ENCODE measurements at places on chromosomes 1 and 21.

GRCh38 chr1:33337441-33337840 is 16.5 kb upstream of the A3GALT2 start:
- DNase-seq = no peak

GRCh38 chr1:46369542-46370213 is 24.4 kb upstream of the FAAH start:
- DNase-seq = no peak

DNA sequence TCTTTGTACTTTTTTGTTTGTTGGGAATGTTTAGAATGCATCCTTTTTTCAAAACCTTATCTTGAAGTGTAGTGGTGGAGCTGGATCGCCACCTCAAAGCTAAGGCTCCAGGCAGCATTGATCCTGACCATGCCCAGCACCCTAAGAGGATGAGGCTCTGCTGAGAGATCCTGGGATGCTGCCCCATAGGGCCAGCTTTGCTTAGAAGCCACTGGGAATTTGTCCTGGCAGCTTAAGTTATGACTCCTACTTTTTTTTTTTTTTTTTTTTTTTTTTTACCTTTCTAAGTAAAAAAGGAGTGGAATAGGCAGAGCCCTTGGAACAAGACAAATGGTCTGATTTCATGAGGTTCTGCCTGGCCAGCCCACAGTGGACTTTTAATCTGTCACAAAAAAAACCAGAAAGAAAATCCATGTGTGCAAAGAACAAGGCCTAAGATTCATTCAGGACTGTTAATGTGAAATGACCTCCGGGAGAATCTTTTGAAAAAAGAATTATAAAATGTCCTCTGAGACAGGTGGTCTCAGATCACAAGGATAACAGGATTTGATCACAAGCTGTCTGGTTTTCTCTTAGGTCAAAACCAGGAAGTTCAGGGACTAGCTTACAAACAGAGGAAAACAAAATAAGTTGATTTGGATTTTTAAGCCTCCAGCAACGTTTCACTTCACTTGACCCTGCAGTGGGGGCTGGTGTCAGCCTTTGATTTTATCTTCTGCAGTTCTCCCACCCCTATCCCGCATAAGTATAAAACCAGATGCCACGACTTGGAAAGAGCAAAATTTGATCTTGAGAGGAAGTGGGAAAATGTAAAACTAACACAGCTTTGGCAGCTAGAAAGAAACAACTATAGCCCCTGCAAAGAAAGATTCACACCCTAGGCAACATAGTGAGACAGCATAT is 25.9 kb upstream of the RAP1A start:
- DNase-seq = no peak

DNA sequence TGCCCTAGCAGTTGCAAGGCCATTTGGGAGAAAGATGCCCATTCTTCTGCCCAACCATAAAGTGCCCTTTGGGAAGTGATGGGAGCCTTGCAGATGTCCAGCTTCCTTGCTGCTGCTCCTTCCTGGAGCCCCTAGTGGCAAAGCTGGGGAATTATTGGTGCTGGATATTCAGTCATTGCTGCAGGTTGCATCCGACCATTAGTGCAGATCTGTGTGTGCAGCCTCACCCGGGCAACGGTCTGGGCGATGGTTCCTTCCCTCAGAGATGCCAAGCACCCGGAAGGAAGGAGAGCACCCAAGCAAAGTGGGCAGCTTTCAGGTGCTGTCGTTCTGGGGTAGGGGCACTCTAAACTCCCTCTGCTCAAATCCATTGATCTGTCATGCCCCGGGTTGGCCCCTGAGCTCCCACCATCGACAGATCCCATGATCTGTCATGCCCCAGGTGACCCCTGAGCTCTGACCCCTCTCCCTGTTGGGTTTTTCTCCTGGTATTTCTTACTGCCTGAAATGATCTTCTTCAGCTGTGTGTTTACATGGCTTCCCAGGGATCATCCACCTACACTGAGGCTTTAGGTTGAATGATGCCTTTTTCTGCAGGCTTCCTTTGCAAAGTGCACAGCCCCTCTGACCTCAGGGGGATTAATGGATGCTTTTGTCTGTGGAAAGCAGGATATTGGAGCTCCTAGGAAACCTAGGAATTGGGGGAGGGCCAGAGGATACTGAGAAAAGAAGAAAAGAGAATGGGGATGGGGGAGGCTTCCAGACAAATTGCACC is 467.5 kb downstream of the PTPRU start:
- peak; percentile 38 for DNase-seq

GRCh38 chr1:28240024-28240423 is 4.1 kb downstream of the ATP5IF1 start:
- no peak for DNase-seq

- DNase-seq = no peak
These were observed 38.8 kb downstream of the CASQ2 start for GRCh38 chr1:115729756-115730155.

GRCh38 chr1:26782521-26783212 is 5.1 kb upstream of the PIGV start:
- DNase-seq = no peak

GRCh38 chr1:210683403-210684047 is 354.8 kb downstream of the HHAT start:
- no peak for DNase-seq

GRCh38 chr1:101081496-101082488 is 56.2 kb upstream of the DPH5 start:
- no peak for DNase-seq

DNA sequence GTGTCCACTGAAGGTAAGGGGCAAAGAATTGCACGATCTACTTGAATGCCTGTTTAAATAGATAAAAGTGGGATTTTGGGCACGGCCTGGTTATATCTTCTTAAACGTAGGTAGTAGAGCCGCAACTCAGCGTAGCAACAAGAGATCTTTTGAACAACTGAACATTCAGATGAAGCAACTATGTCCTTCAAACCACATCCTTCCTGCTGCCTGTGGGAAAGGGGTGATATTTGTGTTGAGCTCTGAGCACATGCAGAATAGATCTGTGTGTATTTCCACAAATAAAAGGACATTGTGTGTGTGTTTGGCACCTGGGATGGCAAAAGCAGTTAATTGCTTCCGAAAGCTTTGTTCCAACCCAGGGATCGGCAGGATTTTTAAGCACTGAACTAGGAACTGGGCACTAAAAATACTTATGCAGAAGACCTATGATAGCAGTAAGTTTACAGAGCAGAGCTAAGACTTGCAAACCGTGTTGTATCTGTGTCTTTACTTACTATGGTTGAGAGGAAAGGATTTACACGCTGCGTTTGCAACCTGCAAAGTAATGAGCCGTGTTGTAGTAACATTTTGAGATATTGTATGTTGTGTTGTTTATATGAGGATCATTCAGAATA is 333.4 kb downstream of the CHRM3 start:
- no peak for DNase-seq

GRCh38 chr1:3099861-3100260 is 30.9 kb downstream of the PRDM16 start:
- DNase-seq = no peak

GRCh38 chr1:172935062-172935592 is 115.6 kb downstream of the TNFSF18 start:
- DNase-seq = peak; percentile 34

DNA sequence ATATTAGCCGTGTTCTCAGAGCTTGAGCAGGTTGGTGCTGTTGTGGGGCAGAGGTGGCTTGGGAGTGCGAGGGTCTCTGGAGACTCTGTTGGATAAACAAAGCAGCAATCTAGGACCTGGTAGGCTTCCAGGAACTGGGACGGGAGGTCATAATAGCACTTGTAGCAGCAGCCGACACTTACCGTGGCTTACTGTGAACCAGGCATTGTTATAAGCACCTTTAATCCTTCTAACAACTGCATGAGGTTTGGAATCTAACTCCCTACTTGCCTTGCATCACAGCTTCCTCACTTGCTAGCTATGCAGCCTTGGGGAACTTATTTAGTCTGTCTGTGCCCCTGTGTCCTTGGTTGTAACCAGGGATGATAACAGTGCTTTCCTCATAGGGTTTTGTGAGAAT is 94.9 kb downstream of the NAV1 start:
- no peak for DNase-seq

DNA sequence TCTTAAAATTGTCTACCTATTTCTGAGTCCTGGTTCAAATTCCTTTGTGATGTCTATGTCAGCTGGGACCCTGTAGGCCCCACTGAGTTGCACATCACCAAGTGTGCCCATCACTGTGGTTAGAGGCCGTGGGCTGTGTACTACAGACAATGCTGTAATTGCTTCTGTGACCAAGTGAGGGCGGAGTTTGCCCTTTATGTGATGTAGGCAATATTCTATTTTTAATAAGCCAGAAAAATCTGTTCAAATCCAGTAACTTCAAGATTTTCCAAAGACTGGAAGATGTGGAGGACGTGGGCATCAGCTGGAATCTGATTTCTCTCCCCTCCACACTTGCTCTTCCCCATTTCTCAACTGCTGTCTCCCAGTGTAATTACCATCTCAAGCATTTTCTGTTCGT is 215.4 kb downstream of the PBX1 start:
- no peak for DNase-seq

GRCh38 chr1:221644663-221645258 is 97.1 kb downstream of the DUSP10 start:
- DNase-seq = no peak

- no peak for DNase-seq
These were observed 597.3 kb downstream of the PTPRU start for GRCh38 chr1:29833581-29833980.

GRCh38 chr1:62176597-62177312 is 17.9 kb upstream of the L1TD1 start:
- DNase-seq = no peak

DNA sequence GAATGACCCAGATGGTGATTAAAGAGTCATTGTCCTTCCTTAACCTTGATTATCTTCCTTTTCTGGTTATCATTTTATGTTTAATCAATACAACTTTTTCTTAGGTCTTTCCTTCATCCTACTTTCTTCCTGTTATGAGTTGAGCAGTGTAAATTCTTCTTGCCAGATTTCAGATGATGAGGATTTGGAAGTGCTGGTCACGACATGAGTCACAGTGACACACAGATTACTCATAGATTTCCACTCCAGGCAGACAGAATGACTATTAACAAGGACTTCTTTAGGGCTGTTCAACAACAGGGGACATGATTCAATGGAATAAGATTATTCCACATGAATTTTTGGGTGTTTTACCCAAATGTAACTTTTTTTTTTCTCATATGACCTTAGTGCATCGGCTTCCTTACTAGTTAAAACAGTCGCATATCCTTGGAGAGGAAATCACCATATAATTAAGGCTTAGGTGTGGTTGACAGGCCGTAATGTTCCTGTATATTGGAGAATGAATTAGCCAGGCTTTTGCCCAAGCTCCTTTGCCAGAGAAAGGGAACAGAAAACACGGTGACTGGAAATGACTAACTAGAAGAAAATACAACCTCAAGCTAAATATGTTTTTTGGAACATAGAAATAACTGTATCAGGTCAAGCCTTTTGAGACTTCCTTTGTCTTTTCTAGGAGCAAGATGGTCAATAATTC is 44.2 kb downstream of the PRRX1 start:
- peak; percentile 98 for DNase-seq

- no peak for DNase-seq
These were observed 116.7 kb downstream of the RHOU start for GRCh38 chr1:228852024-228852423.

GRCh38 chr1:159943278-159943640 is 2.2 kb downstream of the IGSF9 start:
- no peak for DNase-seq

DNA sequence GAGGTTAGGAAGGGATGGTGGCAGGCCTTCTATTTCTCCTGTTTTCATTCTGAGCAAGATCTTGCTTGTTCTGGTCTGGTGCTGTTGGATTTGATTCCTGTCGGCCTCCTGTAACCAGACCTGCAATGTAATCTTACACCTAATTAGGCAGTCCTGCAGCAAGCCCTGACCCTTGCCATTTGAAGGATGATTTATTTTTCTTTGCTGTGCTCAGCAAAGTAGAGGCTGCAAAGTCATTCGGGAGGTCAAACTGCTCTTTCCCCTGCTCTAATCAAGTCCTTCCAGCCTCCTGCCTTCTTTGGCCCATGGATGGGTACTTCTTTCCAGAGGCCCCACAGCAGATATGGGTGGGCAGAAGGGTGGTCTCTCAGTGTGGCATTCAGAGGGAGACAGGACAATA is 417.7 kb upstream of the USP24 start:
- DNase-seq = no peak

DNA sequence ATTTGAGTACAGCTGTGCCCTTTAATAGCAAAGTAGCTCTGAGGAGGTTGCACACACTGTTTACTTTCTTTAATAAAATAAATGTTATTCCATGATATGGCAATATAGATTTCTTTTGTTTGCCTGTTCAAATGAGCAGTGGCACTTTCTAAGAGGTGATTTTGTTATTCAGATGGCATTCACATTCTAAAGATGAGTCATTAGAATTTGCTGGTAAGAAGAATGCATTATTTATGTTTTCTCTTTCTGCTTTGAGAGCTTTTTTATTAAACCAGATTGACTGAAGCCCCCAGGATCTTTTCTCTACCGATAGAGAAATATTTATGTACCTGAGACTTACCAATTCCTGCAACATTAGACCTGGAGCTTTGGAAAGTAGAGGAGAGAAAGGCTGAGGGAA is 11.2 kb upstream of the LEPR start:
- DNase-seq = no peak

- DNase-seq = no peak
These were observed 57.5 kb downstream of the SRSF11 start for GRCh38 chr1:70278710-70279109.

- no peak for DNase-seq
These were observed 300.0 kb downstream of the AJAP1 start for GRCh38 chr1:4954392-4954791.

DNA sequence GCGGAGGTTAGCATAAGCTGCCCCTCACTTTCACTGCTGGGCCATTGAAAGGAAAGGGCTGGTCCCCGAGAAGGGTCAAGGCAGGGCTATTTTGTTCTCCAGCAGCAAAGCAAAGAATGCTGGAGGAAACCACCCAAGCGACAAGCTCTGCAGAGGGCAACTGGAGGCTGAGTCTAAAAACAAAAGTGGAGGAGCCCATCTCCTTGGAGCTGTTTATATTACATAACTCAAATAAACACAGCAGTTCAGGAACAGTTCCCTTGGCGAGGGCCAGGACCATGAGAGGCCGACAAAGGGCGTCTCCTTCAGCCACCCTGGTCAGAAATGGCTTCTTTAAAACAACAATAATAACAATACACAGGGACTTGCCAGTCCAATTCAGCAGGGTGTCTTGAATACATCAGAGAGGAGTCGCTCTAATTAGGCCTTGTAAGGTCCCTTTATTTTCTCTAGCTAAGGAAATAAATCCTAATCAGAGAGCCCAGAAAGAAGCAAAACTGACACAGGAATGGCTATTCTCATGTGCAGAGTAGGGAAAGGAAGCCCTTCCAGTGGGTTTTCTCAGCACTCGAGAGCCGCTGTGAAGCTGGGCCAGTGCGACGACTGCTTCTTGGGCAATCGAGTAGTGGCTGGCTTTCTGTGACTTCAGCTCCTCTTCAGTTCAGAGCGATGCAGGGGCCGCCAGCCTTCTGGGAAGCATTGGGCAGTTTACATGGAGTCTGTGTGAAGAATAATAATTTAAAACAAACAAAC is 57.0 kb upstream of the TARBP1 start:
- DNase-seq = no peak

GRCh38 chr1:152050886-152051675 is 14.3 kb upstream of the S100A11 start:
- peak; percentile 13 for DNase-seq
